Left renal cortex interstitium (tissue), 4 donors: ENCODE measurements at places on chromosomes 13 and 19.

- no peak for DNase-seq
These were observed 43.1 kb upstream of the ZNF681 start for GRCh38 chr19:23801803-23802202.

- no peak for DNase-seq
These were observed 495.5 kb downstream of the FOXO1 start for GRCh38 chr13:40170982-40171381.

DNA sequence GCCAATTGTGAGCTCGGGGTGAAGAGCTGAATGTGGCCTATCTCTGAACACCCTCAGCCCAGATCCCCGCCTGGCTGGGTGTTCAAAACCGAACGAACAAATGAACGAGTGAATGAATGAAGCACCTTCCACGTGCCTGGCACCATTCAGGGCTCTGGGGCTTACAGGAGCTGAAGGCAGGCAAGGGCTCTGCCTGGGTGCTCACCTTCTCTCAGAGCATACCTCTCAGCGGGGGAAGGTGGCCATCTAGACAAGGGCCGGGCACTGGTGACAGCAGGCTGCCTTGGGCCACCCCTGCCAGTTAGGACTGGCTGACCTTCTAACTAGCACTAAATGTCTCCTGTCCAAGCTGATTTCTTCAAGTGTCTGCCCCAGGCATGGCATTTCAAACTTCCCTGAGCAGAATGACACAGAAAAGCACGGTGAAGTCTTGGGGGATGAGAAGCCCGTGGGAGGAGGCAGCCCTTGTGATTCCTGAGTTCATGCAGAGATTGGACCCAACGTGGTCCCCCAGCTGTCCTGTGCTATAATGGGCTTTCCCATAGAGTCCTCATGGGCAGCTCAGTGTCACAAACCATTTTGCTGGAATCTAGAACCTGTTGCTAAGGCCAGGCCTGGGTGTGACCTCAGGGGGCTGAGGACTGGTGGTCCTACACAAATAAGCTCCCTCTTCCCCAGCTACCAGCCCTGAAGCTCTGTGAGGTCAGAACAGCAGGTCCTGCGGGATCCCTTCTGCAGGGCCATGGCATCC is 27.9 kb upstream of the VSTM2B start:
- no peak for DNase-seq

GRCh38 chr13:83907196-83907989 is 25.1 kb upstream of the SLITRK1 start:
- DNase-seq = no peak

- DNase-seq = peak; percentile 94
These were observed at the start of gene ABCA7 for GRCh38 chr19:1039646-1040475. Gene ABCA7 (plus strand): TSS chr19:1040107. CDS start chr19:1041362, 1,255 bp downstream.

DNA sequence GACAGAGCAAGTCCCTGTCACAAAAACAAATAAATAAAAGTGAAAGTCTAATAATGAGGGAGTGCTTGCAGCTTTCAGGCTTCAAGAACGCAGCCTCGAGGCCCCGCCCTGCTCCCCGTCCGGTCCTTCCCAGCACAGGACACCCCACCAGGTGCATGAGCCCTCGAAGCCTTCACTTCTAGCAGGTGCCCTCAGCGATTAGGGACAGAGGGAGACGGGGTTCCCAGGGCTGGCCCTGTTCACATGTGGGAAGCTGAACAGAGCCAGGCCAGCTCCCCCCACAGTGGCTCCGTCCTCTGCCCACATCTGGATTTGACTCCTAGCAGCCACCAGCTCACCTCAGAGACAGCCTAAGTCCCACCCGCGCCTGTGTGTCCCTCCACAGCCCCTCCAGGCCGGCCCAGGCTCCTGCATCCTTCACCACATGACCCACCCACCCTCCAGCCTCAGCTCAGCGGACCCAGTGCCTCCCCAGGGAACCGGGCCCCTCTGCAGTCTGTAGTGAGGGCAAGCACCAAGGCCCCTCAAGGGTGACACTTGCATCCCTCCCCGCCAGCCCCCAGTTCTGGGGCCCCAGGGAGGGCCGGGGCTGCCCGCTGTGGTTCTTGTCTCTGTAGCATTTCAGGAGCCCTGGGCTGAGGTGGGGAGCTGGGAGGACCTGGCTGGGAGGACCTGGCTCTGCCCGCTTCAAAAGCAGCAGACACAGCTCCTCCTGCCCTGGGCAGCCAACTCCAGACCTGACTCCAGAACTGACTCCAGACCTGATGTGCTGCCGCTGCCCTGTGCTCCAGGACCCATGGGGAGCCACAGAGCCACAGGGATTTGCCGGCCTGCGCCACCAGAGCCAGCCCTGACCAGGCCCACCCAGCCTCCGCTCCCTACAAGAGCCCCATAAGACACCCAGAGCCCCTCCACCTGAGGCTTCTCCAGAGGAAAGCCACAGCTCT is 27.2 kb downstream of the GPX4 start:
- no peak for DNase-seq

GRCh38 chr19:16623066-16623465 is 4.9 kb downstream of the MED26 start:
- no peak for DNase-seq

DNA sequence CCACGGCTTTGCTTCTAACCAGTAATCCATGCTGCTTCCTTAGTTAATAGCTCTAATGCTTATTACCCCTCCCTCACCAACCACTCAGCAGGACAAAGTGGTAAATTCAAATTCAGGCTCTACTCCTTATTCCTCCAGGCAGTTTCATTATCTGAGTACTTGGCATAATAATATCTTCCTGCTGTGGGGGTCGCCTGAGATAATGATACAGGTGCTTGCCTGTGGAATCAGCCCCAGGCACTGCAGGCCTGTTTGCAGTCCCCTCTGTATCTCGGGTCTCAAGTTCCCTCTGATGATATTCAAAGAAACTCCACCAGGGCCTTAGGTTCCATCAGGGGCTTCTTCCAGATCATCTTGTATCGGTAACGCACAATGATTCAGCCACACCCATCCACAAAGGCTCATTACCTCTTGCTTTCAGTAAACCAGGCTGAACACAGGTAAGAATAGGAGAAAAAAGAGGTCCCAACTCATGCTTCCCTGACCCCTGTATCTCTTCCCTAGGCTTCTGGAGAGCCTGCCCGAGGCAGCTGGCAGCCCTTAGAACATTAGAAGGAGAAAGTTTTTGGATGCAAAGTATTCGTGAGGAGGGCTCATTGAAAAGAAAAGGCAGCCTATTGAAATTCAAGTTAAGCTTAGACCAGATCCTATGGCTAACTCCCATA is 14.3 kb upstream of the FOXO1 start:
- no peak for DNase-seq

DNA sequence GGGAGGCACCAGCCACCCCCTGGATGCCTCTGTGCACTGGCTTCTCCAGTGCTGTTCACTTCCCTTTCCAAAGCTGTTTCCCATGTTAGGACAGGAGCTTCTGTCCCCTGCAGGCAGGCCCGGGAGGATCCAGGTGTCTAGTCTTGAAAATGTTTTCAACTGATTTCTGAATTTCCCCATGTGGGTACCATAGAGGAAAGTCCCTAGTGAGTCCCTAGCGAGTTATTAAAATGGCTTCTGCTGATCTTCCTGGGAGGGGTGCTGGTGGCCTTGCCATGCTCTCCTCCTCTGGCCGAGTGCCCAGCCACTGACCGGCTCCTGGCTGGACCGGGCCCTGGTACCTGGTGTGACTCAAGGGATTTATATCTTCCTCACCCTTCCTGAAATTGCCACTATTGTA is 5.2 kb upstream of the ANKRD10 start:
- no peak for DNase-seq

DNA sequence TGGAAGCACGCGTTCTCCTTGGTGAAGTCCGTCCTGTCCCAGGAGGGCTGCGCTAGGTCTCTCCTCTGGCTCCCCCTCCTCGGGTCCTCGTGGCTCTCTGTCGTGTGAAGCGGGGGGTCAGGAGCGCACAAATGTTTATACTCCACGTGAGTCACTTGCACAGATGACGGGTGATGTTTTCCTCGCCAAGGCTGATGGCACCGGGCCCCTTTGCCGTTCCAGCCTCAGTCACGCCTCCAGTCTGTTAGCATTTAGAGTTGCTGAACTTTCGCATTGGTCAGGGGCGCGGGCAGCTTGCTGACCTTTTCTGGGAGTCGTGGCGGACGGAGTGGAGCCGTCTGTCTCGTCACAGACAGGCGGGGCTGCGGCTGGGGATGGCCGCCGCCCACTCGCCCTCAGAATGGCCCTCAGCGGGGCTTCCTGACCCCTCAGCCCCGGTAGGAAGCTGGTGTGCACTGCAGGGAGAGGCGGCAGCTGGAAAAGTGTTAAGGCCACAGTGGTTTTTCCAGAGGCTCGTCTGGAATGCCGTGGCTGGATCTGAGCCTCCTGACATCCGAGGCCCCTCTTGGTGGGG is 13.7 kb downstream of the KLHL26 start:
- DNase-seq = no peak

GRCh38 chr13:29893438-29893837 is 43.0 kb upstream of the UBL3 start:
- DNase-seq = no peak

- no peak for DNase-seq
These were observed 46.0 kb downstream of the ATP11A start for GRCh38 chr13:112735791-112736190.

- DNase-seq = no peak
These were observed 6.9 kb upstream of the CEACAM5 start for GRCh38 chr19:41701401-41702075.

DNA sequence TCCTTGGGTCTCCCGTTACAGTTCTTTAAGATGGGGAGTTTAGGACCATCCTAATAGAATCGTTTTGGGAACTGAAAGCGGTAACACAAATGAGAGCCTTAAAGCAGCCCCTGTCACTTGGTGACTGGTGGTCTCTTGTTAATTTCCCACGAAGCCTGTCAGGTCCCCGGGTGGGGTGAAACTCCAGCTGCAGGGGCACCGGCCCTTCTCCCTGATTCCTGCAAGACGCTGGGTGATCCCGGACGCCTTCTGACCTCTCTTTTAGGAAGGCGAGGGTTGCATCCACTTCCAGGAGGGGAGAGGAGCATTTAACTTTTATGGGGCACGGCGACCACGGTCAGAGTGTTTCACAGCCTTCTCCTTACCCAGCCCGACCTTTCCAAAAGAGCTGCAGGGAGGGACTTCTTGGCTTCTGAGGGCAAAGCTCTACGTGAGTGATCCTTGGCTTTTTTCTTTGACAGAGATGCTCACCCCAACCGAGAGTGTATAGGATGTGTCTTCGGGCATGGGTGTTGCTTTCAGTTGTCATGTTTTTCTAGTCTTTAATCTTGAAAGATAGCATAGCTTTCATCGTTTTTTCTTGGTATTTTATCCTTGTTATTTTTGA is 688 bp downstream of the ZNF225 start:
- DNase-seq = no peak

DNA sequence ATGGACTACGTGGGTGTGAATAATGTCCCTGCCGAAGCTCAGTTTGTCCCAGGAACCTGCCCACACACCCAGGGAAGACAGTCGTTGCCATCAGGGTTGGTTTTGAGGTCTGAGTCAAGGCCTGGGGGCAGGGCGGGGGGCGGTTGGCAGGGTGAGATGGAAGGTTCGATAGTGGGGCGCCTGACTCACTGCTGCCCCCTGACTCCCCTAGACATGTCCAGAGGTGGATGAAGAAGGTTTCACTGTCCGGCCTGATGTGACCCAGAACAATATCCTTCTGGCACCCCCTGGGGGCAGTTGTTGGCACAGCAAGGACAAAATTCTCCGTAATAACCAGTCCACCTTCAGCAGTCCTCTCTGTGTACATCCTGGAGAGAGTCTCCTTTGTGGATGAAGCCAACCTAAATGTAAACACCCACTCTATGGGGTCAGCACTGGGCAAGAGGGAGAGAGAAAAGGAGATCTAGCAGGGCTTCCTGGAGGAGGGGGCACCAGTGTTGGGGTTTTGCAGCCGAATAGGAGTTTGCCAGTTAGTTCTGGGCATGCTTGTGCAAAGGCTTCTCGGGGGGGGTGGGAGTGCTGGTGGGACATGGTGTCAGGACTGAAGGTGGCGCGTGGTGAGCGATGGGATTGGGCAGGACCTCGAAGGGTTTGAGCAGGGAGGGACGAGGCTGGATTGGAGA is 19.6 kb upstream of the B3GNT3 start:
- no peak for DNase-seq

- no peak for DNase-seq
These were observed at the start of gene APOC4 for GRCh38 chr19:44942067-44942571. Gene APOC4 (plus strand): TSS chr19:44942237. CDS start chr19:44942278, 41 bp downstream.

DNA sequence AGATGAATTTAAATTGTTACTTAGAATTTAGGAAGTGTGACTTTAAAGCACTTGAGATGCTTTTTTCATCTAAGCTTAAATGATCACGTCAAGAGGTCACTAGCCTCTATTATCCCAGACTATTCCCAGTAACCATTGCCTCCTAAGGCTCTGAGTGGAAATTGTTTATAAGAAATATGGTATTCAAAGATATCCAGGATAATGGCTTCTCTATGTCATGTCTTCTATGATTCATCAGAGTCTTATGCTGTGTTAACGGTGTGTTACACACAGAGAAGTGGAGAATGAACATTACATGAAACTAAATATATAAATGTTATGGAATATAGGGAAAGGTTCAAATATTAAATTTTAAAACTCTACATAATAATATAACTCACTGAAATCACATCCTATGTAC is 79.8 kb upstream of the NBEA start:
- DNase-seq = no peak

GRCh38 chr13:92947770-92948434 is 278.7 kb upstream of the GPC6 start:
- DNase-seq = no peak

GRCh38 chr13:20270163-20270865 is 38.2 kb upstream of the GJB6 start:
- DNase-seq = no peak
